ENCODE measurements at places on chromosomes 12 and 14.

DNA sequence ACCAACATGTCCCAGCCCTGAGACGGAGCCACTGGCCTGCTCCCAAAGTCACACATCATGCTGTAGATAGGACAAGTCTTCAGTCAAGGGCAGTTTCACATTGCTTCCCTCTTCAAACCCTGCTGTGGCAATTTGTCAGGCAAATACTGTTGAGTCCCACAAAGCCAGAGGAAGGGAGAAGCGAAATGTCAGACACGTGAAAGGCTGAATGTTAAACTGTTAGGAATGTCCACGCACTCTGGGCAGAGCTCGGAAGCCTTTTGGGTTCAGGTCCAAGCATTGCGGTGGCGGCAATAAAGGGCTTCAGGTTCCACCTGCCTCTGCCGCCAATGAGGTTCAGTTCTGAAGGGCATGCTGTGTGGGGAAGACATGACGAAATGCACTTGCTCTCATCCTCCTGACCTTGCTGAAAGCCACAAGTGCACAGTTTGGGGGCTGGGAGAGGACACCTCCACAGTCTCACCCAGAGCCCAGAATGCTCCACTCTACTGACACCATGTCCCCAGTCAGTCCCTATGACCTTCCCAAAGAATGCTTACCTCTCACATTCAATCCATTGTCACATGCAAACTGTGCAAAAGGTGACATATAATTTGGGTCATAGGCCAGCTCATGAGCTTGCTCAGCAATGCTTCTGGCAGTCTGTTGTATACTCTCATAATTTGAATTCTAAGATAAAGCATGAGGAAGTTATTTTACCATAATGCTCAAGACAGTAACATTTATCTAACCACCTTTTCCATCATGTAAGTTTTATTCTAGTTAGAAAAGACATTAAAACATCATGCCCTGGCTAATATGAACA lies 35.7 kb downstream of the RAD9B start:
- no peak for DNase-seq

DNA sequence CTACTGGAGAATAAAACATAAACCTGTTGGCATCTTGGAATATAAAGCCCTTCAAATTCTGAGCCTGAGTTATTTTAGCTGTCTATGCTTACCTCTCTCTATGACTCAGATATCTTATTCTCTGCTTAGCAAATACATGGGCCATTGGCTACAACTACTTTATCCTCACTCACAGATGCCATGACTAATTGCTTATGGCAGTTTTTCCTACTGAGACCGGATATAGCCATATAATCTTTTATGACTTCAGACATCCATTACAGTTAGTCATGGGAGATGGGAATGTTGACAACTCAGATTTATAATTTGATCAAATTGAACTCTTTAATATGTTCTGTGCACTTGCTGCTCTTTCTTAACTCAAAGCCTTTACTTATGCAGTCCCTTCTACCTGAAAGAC lies 502.4 kb upstream of the ATP2B1 start:
- no peak for DNase-seq

DNA sequence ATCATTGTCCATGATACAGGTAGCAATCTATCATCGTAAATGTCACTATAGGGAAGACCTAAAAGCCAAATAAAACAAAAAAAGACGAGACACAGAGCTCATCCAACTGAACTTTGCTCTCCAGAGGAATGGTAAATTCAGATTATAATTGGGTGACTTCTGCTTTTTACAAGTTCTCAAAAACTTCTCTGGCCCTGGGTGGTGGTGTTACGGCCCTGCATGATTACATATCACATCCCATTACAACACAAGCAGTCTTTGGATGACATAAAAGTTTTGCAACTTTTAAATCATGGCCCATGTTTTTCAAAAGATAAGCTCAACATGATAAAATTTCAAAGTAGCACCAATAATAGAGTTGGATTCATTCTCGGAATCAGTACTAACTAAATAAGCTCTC lies 299.6 kb downstream of the DIO2 start:
- DNase-seq = no peak

- DNase-seq = no peak
Measured at GRCh38 chr12:19302100-19302640, 137.1 kb upstream of the AEBP2 start.

DNA sequence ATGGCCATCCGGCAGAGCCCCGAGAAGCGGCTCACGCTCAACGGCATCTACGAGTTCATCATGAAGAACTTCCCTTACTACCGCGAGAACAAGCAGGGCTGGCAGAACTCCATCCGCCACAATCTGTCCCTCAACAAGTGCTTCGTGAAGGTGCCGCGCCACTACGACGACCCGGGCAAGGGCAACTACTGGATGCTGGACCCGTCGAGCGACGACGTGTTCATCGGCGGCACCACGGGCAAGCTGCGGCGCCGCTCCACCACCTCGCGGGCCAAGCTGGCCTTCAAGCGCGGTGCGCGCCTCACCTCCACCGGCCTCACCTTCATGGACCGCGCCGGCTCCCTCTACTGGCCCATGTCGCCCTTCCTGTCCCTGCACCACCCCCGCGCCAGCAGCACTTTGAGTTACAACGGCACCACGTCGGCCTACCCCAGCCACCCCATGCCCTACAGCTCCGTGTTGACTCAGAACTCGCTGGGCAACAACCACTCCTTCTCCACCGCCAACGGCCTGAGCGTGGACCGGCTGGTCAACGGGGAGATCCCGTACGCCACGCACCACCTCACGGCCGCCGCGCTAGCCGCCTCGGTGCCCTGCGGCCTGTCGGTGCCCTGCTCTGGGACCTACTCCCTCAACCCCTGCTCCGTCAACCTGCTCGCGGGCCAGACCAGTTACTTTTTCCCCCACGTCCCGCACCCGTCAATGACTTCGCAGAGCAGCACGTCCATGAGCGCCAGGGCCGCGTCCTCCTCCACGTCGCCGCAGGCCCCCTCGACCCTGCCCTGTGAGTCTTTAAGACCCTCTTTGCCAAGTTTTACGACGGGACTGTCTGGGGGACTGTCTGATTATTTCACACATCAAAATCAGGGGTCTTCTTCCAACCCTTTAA lies 1.5 kb downstream of the FOXG1 start:
- no peak for DNase-seq

DNA sequence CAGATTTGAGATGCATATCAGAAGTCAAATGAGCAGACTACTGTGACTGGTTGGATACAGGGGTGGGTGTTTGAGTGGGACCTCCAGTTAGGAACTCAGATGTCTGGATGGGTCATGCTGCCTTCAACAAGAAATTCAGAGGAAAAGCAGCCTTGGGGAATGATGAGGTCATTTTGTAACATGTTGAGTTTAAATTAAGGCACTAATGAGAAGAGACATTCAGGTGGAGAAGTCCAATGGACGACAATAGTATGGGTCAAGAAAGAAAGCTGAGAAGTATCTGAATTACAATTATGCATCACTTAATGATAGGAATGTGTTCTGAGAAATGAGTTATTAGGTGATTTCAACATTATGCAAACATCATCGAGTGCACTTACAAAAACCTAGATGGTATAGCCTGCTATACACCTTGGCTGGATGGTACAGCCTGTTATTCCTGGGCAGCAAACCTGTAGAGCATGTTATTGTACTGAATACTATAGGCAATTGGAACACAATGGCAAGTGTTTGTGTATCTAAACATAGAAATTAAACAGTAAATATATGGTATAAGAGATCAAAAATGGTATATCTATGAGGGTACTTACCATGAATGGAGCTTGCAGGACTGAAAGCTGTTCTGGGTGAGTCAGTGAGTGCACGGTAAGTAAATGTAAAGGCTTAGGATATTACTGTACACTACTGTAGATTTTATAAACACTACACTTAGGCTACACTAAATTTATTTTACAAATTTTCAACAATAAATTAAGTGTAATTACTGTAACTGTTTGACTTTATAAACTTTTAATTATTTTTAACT lies 414.7 kb downstream of the RAD51B start:
- DNase-seq = no peak

Measured in effector memory CD8-positive, alpha-beta T cell (primary cell).